Activated naive CD4-positive, alpha-beta T cell treated with Interleukin-2 at 50 U/mL for 16 hours (primary cell): ENCODE measurements at places on chromosomes 1 and 21.

DNA sequence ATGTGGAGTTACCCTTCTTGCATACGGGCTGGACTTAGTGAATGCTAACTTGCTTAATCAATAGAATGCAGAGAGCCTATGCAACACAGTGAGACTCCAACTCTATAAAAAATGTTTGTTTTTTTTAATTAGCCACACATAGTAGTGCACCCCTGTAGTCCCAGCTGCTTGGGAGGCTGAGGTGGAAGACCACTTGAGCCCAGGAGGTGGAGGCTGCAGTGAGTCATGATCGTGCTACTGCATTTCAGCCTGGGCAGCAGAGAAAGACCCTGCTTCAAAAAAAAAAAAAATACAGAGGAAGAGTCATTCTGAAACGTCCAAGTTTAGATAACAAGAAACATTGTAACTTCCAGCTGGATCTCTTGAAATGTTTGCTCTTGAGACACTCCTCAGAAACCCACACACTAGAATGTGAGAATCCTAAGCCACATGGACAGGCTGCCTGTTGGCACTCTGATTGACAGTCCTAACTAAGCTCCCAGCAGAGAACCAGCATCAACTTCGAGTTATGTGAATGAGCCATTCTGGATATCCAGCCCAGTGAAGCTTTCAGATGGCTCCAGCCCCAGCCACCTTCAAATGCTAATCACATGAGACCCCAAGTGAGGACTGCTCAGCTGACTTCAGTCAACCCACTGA, 20.0 kb upstream of the CAP1 start:
- DNase-seq = no peak

DNA sequence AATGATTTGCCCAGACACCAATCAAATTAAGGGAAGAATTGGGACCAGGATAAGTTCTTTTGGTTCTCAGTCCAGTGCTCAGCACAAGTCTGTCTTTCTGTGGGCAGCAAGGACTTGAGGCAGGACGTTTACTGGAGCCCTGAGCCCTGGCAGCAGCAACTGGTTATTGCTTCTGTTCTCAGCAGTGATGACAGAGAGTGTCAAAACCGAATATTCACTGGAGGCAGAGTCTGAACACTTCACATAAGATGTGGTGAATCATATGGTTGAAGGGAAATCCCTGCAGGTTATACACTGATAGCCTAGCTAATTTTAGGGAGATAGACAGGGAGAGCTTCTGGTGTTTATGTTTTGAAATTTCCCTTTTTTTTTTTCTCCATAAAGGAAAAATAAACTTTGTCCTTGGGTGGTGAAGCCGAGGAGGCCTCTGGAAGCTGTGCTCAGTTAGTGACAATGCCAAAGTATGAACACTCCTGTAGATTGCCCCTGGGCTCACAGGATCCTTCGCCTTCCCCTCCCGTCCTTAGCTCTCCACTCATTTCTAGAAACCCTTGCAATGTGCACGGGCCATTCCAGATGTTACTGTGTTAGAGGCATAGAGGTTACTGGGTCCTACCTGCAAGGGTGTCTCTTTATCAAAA, 26.3 kb upstream of the TSPAN2 start:
- DNase-seq = no peak

DNA sequence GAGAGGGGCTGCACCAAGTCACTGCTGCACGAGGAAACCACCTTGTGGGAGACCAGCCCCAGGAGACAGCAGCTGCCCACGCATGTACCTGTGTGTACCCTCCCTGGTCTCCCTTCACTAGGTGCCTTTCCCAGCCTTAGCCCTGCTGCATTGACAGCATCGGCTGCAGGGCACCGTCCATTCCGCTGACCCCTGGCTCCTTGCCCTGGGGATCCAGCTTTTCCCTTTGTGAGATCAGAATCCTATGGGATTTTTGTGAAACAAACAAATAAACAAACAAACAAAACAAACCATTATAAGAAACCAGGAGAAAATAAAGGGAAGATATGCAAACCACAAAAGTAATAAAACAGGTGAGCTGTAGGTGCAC, 2.1 kb downstream of the STUM start:
- DNase-seq = no peak

GRCh38 chr1:75671708-75672107, 52.8 kb upstream of the ACADM start:
- no peak for DNase-seq

DNA sequence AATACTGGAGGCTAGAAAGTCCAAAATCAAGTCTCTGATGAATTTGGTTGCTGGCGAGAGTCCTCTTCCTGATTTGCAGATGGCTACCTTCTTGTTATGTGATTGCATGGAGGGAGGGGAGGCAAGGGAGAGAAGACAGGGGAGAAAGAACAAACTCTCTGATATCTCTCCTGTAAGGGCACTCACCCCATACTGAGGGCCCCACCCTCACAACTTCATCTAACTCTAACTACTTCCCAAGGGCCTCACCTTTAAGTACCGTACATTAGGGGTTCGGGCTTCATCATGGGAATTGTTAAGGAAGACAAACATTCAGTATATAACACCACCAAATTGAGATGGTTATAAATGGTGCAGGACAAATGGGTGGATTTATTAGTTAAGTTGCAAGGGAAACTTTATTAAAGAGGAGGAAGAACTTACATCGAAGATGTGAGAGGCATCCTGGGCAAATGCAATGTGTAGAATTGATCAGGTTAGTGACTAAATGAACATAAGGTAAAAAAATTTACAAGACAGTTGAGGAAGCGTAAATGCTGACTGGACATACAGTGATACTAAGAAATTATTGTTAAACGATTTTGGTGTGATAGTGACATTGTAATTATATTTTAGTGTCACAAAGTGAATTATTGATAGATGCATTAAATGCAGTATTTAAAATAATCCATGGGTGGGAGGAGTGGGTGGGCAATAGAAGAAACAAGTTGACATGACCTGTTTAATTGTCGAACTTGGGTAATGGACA, 10.6 kb downstream of the OR2B11 start:
- DNase-seq = no peak

DNA sequence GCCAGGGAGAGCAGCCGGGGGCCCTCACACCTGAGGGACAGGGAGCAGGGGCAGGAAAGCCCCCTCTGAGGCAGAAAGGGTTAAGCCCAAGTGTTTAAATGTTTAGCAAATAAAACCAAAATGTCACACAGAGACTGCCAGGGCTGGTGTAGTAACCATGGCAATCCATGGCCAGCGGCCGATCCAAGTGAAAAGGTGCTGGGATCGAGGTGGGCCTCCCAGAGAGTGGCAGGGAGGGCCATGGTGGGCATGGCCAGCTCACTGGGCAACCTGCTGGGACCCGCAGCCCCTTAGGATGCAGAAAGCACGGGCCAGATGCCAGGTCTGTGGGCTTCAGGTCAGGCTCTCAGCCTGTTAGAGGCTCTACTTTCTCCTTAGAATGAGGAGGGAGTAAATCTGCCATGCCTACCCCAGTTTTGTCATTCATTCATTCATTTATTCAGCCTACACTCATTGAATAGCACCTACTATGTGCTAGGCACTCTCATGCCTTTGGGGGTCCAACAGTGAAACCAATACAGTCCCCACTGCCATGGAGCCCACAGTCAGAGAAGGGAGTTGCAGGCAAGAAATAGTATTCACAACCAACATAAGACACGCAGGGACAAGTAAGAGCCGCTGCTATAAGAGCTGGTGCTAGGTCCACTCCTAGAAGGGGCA, 56.1 kb downstream of the KCNN3 start:
- no peak for DNase-seq

DNA sequence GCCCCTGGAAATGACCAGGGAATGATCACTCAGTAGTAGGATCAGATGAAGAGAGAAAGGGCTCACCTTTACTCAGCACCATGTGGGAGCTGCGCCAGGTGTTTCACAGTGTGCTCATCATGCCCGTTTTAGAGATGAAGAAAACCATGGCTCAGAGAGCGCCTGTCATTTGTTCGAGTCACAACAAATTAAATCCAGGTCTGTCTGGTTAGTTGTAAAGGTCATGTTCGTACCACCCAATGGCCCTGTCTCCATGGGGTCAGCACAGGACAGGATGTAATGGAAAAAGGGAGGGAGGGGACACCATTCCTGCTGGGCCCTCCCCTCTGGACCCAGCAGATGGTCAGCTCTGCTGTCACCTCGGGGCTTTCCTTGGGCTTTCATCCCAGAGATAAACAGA, 15.2 kb downstream of the KIRREL1 start:
- no peak for DNase-seq

GRCh38 chr21:28196981-28197380, 795.7 kb downstream of the LTN1 start:
- no peak for DNase-seq

DNA sequence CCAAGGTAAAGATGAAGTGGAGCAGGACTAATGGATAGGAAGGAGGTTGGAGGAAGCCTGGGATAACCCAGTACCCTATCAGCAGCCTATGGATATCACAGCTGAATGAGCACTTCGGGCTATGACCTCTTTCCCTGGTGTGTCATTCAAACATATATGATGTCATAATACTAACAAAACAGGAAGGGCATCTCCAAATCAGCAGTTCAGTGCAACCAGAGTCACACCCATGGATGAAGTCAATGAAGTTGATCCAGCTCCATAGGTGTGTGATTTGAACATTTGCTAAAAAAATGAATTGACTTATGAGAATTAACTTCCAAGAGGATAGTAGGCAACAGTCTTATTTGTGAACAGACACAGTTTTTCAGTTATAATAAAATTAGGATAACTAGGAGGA, 1.7 kb upstream of the C1orf116 start:
- DNase-seq = no peak

DNA sequence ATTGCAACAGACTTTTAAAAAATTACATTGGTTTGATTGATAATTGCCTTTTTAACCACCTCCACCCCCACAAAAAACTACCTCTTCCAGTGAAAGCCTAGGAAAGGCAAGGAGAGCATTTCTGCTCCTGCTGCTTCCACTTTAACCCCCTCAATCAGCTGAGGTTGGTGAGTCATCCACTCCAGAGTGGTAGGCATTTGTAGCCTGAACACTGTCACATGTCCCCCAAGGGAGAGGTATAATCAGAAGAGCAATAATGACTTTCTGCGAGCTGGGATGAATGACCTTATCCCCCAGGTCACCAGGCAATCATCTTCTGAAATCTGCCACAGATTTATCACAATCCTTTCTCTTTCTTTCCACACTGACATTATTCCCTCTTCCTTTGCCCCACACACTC, 126.6 kb upstream of the CAMK1G start:
- no peak for DNase-seq

GRCh38 chr1:116945996-116946395, 36.3 kb downstream of the PTGFRN start:
- no peak for DNase-seq

DNA sequence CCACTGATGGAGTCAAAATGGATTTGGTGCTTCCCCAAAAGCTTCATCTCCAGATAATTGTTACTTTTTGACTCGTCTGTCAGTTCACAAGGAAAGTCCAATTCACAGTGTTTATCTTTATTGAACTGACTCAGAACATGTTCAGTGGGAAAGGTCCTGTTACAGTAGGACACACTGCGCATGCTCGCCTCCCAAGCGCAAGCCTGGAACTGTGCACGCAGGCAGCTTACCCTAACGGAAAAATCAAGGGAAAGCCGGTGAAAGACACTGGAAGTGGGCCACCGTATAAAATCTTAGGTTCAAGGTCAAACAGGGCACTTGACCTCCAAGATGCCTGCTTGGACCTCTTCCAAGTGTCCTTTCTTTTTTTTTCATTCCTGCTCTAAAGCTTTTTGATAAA, 174.6 kb downstream of the USP25 start:
- no peak for DNase-seq

DNA sequence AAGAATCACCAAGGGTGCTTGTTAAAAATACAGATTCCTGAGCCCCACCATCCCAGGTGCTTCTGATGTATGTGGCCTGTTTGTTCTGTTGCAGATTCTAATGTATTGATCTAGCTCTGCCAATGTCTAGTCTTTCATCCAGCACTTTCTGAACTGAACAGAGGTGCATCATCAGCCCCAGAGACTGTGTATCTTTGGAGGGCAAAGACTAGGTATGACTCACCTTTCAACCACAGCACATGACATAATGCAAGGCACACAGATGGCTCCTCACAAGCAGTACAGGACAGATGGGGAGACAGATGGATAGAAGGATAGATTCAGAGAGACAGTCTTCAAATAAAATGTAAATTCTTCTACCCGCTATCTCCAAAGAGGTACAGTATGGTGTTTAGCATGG, 32.3 kb downstream of the CD58 start:
- DNase-seq = peak; percentile 36

DNA sequence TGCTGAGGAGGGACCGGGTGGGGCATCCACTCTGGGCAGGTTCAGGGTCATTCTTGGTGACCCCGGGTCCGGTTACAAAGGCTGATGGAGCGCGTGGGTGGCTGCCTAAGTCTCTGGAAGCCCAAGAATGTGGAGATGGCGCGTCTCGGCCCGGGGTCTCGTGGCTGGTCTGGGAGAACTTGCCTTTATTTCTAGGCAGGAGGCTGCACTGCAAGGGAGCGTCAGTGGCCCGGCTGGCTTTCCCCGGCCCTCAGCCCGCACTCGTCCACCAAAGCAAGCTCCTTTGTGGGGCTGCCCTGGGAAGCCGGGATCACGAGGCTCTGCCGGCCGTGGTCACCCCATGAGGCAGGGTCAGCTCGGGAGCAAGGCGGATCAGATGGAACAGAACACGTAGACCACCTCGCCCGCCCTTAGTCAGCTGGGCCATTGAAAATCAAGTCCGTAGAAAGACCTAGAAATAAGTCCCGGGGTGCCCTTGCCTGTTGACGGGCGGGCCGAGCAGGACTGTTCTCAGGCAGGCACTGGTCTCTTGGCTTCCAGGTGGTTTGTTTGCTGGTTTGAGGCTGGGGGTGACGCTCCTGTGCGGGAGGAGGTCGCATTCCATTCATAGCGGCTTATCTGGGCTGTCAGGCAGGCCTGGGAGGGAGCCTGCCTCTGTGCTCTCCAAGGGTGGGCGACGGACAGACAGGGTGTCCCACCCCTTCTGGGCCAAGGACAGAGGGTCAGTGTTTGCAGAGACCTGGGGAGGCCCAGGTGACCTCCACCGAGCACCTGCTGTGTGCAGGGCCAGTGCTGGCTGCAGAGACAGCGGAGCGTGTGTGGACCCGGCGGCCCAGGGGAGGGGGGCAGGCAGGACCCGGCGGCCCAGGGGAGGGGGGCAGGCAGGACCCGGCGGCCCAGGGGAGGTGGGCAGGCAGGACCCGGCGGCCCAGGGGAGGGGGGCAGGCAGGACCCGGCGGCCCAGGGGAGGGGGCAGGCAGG, 25.8 kb downstream of the COL18A1 start:
- DNase-seq = no peak

- DNase-seq = peak; percentile 91
Measured at GRCh38 chr1:244834543-244835275, 749 bp upstream of the COX20 start.

DNA sequence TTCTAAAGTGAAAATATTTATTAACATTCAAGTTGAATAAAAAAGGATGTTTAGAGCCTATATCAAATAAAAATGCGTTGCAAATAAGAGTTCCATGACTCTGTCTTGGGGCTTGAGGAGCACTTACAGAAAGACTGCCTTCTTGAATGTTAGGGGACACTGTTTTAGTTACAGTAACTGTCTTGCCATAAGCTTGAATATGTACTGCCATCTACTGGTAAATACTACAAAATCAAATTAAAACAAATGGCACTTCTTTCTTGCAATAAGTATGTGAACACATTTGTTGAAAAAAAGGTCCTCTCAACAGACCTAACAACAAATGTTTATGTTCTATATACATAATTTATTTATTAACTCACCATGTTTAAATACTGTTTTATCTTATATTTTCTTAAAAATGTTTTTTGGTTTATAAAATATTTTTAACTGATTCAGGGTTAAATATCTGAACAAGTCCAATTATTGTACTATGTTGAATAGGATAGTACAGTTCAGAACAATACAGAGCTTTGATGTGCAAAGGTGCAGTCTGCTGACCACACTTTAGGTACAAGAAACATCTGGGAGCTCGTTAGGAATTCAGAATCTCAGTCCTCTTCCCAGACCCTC, 199.5 kb downstream of the LRRIQ3 start:
- DNase-seq = no peak
